ENCODE measurements at places on chromosomes 3 and 15.

DNA sequence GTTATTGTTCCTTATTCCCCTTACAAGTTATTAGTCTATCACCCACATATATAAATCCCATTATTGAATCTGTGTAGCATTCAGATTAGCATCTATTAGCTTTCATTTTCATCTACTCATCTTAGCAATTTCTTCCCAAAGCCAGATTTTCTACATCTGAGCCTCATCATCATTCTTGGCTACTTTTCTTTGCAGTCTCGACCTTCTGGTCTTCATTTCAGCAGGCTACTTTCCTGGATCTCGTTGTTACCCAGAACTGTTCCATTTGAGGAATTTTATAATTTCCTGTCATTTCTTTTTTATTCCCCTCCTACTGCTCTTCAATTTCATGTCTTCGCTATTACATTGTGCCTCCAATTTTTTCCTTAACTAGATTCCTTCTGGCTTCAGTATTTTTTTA, 51.8 kb downstream of the SPRED1 start:
- no peak for DNase-seq

- no peak for DNase-seq
Observed at GRCh38 chr3:151387432-151387831, 2.9 kb upstream of the P2RY12 start.

DNA sequence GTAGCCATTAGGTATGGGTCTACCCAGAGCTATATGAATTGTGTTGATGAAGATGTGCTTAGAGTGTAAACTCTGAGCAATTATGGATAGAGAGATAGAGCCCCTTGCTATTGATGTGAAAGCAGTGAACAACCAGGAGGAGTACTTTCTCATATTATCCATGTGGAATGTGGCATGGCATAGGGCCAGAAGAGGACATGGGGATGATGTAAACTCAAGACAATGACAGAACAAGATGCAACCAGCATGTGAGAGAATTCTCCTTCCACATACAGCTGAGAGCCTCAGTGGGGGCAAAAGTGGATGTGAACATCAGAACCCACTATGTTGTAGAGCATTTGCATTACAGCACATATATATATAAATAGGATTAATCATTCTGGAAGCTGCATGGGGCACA, 36.4 kb upstream of the BNC1 start:
- no peak for DNase-seq

DNA sequence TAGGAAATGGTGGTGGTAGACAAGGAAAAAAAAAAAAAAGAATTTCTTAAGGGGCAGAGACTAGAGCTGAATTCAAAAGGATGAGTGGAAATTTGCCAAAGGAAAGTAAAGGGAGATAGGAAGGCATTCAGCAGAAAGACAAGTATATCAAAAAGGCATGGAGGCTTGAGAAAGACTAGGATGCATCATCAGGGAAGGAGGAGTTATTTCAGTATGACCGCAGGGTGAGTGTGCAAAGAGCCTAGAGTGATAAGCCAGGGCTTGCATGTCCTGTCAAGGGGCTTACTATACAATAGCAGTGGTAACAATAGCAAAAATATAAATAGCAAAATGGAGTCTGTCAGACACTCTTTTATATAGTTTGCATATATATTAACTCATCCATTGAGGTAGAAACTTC, 112.0 kb downstream of the FRMD4B start:
- no peak for DNase-seq

GRCh38 chr15:57541271-57541670, 50.4 kb upstream of the MYZAP start:
- DNase-seq: no peak

DNA sequence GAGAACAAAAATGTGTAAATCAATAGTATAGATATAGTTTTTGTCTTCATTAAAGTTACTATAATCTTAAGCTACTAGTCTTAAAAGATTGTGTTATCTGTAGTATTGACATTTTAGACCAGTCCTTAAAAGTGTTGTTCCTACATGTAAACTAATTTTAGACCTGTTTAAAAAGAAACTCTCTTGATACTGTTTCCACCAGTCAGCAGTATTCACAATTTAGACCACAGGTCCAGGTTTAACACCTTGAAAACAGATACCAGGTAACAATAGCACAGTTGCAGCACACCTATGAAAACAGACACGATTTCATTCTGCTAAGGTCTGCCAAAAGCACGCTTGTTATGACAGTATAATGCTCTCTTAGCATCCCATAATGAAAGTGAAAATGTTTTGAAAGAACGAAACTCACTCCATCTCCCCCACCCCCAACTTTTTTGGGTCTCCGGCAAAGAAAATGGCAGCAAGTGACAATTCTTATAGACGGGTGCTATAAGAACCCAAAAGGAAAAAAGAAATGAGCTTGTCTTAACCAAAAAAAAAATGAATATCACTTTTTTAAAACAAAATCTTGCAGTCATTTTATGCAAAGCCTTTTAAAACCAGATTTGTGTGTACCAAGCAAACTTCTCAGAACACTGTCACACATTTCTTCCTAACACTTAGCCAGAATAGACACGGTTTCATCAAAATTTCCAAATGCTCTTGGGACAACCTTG, 1.6 kb downstream of the EIF4E3 start:
- no peak for DNase-seq

DNA sequence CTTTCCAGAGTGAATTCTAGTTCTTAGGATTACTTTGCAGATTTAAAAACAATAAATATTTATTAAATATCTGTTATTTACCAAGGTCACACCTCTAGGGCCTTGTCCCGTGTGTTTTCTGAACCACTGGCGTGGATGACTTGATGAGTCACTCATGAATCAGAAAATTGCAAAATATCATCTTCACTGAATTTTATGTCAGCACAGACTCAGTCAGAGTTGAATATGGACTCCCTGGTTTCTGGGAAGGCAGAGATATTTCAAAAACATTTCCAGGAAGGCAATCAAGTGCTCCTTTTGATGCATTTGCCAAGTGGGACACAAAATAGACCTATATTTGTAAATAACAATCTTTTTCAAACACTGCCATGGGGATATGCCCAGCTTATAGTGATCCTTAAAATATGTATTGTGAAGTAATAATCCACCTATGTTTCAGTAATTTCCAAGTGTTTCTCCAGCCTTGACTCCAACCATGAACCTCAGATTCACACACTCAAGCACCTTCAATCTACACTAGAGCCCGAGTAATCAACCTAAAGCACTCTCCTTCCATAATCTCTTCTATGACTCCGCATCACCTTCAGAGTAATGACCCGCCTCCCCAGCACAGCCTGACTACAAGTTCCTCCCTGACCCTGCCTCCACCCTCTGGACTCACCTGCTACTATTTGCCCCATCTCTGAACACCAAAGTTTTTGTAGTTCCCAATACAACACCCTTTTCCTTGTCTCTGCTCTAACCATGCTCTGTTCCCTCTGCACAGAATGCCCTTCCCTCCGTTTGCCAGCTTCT, 24.3 kb downstream of the DPH3 start:
- no peak for DNase-seq

DNA sequence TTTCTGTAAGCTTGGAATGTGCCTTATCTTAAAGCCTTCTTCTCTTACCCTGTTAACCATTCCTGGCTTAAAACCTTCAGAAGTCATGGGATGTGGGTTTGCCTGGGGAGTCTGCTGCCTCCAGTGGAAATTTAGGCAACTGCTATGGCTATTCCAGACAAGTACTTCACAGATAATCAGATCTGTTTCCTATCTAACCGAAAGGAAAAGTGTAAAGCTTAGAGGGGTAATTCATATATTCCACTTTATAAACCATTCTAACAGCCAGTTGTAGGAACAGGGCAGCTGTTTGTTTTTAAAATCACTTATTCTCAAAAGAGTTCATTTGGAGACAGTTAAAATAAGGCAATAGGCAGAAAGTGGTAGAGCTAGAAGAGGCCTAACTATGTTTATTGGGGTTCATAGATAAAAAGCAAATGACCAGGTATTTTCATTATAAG, 219.9 kb downstream of the TCF12 start:
- DNase-seq: no peak

GRCh38 chr3:7813365-7813764, 688.3 kb upstream of the LMCD1 start:
- DNase-seq: no peak

DNA sequence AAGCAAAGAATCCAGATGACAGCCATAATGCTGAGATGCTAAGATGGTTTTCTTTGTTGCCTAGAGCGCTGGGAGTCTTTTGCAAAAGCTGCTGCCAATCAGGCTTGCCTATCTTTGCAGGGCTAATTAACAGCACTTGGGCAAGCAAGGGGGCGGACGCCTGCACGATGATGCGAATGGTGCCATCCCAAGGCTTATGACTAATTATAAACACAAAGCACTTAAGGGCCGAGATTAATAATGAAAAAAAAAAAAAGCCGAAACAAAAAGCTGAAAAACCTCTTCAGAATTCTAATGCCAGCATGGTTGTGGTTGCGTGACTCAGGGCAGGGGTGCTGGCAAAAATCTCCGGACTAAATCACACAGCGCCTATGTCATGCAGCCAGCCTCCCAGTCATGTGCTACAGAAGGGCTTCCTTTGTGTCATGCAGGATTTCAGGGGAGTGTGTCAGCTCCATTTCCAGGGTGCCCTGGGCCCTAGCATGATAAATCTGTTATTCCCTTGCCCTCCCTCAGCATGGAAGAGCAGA, 185.0 kb upstream of the ANKRD28 start:
- no peak for DNase-seq

DNA sequence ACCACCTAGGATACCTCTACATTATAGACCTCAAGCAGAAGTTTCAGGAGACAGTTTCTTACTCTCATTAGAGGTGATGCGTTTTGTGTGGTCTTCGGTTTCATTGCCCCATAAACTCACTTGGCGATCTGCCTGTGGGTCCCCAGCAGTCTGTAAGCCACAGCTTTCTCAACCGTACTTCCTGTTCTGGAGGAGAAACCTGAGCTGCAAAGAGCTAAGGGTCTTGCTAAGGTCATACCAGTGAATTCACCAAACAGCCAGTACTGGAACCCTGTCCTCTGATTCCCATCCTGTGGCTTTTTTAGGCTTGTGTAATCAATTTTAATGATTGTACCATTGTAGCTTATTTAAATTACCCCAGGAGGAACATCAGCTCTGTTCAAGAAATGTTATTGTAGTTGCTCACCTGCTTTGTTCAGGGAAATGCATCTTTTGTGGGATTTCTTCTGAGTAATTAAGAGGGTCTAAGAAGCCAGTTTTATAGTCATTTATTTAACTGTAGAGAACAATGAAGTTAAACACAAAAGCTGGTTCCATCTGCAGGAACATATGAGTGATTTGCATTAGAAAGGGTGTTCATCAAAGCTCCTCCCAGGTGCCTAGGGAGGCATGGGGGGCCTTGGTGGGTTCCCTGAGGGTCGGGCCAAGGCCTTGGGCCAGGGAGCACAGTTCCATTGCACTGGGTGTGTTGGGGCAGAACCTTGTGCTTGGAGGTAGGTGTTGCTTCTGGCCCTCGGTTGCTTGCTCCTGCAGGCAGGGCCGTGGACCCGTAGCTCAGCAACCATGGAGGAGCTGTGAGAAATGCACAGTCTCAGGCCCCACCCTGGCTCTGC, 69.6 kb downstream of the APBA2 start:
- no peak for DNase-seq

DNA sequence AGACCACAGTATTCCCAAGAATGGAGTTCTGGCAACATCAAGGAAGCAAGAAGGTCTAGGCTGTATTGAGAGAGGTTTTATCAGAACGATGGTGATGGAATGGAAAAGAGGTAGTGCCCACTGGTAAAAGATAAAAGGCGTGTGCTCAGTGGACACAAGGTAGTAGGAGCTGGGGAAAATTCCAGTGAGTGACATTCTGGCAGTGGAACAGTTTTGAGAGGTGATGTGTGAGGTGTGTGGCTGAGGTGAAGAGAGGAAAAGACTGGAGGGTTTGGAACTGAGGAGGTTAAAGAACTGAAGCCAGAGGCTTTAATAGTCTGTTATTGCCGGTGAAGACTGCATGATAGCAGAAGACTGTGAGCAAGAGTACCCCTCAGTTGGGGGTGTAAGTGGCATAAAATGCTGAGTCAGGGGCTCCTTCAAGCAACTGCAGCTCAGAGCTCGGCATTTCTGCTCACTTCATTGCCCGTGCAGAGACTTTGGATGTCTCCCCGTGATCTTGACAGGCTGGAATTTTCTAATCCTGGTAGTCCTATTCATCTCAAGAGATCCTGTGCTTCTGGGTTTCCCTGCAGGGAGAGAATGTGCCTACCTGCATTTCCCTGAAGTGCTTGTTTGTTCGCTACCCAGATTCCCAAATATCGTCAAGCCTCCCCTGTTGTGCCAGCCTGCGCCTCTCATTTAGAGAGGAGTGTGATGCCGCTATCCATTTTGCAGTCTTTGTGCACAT, 191.0 kb downstream of the SATB1 start:
- DNase-seq: no peak
